ENCODE measurements at places on chromosomes 12 and 14.

DNA sequence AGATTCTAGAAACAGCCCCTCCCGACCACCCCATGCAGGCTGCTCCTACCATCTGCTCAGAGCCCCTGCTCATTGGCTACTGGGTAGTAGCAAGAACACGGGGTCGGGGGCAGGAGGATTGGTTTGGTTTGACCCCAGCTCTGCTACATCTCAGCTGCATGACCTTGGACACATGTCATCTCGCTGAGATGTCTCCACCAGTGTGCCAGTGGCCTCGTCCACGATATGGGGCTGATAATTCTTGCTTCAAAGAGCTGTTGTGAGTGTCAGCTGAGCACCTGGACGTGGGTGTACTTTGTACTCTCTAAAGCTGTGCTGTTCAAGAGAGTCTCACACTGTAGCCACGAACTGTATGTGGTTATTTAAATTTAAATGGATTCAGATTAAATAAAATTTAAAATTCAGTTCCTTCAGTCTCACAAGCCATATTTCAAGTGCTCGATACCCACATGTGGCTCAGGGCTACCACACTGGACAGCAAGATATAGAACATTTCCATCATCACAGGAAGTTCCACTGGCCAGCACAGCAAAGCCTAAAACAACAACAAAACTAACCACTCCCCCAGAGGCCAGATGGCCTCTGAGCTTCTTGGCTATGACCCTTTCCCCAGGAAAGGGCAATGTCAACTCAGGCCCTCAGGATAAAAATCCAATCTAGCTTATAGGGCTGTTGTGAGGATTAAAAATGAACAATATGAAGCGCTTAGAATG, 18.6 kb downstream of the LTBP2 start:
- no peak for DNase-seq

- DNase-seq: no peak
These were observed 17.7 kb upstream of the ADCK1 start for GRCh38 chr14:77782202-77782601.

DNA sequence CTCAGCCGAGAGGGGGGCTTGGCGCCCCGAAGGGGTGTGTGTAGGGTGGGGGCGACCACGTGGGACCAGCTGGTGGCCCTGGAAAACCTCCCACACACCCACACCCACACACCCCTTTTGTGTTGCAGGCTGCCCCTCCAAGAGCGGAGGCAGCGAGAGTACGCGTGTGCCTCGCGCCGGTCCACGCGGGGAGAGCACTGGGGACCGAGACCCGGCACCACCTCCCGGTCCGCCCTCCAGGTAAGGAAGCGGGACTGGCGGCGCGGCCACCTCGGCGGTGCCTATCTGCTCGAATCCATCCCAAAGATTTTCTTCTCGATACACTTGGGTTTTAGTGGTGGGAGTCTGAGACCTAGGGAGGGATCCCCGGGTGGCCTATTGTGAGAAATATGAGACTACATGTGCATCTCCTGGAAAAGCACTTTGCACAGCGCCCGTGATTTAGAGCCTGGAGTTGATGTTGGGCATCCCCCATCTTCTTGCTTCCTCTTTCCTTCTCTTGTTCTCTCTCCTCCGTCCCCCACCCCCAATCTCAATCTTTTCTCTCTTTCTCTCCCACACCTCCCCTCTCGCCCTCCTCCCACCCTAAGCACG, 393 bp downstream of the SYT1 start:
- DNase-seq: no peak

DNA sequence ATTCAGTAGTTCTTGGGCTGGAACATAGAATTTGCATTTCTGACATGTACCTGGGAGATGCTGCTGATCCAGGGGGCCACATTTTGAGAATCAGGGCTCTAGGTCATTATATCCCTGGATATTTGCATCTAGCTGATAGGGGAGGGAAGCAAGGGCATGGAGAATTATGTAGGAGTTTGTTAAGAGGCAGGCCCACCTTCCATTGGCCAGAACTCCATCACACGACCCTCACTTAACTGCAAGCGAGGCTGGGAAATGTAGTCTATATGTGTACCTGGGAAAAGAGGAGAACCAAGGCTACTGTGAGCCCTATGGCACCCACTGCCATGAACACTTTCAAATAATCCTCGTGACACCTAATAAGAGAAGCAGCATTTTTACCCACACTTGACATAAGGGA, 657.6 kb downstream of the MED13L start:
- DNase-seq: no peak

DNA sequence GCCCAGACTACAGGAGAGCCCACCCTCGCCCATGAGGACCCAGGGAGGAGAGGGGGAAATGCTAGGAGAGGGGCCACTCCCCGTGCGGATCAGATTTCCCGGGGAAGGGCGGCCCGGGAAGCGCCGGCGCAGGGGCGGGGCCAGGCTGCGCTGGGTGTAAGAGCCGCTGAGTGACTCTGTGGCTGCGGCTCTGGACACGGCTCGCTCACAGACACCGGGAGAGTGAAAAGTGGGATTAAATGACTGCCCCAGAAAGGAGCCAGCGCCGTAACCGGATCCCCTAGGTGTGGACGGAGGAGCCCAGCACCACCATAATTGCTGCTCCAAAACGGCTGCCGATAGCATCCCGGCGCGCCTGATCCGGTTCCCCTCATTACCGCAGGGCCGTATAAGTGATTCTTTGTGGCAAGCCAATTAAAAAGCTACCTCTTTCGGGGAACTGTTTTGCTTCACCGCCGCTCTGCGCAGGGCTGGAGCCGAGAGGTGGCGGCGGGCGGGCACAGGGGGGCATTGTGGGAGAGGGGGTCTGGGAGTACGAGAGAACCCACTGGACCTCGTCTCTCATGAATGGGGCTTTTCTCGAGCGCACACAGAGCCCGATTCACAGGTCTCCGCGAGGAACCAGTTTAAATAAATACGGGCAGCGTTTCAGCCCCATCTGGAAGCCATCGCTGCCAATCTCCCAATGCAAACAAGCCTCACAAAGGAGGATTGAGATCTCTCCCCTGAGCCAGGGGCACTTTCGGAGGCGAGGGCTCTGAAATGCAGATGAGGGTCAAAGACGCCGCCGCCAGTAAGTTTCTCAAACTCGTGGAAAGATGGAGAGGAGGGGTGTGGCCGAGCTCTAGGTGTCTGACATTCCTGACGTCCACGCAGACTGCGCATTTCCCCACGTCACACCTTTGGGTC, 2.5 kb downstream of the COL2A1 start:
- no peak for DNase-seq

DNA sequence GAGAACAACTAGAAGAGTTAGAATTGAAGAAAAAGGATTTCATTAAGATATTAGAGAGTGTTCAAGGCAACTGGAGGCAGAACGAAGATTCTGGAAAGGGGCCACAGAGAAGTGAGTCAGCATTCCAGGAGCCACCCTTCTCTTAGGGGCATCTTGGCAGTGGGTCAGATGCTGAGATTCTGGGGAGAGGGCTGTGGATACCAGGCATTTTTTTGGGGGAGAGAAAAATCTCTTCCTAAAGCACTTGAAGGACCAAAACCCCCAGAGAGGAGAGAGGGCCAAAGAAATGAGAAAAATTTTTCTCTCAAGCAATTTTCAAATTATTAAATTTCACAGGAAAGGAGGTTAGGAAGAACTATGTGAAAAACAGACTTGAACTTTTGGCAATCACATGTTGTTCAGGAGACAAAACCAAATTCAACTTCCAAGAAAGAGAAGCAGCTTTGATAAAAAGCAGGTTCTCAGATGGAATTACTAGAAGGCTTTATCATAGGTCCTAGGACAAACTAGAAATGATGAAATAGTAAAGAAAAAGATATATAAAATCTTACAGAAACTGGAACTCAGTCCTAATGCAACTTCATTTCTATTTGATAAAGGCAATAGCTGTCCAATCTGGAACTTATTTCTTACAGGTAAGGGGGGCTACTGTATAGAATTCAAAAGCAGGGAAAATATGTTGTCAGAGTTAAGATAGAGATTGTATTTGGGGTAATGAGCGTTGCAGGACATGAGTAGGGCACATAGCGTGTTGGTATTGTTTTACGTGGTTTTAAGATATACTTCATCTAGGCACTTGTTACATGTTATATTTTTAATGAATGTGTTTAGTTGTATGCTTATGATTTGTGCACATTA, 1.1 kb upstream of the CLEC2D start:
- DNase-seq: no peak

GRCh38 chr14:65419593-65420252, 7.2 kb downstream of the FUT8 start:
- DNase-seq: no peak

- DNase-seq: no peak
These were observed 64.7 kb downstream of the AVPR1A start for GRCh38 chr12:63086149-63086915.

DNA sequence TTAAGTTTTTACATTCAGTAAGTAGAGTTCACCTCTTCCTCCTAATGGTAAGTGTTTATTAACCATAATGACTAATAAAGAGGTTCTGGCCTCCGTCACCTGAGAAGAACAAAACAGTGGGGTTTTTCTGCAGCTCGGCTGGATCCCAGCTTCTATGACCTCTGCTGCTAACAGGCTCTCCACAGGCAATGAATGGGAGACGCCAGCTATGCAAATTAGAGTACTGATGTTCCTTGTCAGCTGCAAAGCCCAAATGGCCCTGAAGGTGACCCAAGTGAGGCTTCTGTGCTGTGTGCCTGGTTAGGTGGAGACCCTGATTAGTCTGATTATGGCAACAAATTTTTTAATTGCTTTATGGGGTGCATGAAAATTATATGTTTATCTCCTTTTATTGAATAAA, 218.1 kb downstream of the APAF1 start:
- DNase-seq: no peak

GRCh38 chr12:109517619-109518018, 40.2 kb downstream of the UBE3B start:
- no peak for DNase-seq

GRCh38 chr14:37172024-37172869, at the start of gene SLC25A21:
Gene SLC25A21 (minus strand): TSS chr14:37172606.
- DNase-seq: no peak

- no peak for DNase-seq
These were observed 17.5 kb downstream of the MTRFR start for GRCh38 chr12:123250471-123251383.

GRCh38 chr14:22955702-22956569, 954 bp downstream of the HAUS4 start:
- DNase-seq: no peak

GRCh38 chr12:125540580-125541204, 475.5 kb downstream of the AACS start:
- no peak for DNase-seq

DNA sequence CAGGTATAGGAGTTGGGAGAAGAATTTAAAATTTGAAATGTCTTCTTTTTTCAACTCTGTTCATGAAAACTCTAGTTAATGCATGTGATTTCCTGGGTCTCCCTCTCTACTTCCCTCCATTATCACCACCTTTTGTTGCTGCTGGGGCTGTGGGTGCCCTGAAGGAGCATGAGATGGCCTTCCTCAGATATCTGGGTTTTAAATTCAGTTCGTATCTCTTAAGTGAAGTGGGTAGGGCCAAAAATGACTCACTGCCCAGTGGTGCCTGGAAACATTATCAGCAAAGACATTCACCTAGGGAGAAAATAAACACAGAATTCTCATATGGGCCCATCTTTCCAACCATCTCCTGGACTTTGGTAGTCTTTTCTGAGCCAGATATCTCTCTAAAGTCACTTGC, 234.9 kb upstream of the PLEKHG7 start:
- no peak for DNase-seq

DNA sequence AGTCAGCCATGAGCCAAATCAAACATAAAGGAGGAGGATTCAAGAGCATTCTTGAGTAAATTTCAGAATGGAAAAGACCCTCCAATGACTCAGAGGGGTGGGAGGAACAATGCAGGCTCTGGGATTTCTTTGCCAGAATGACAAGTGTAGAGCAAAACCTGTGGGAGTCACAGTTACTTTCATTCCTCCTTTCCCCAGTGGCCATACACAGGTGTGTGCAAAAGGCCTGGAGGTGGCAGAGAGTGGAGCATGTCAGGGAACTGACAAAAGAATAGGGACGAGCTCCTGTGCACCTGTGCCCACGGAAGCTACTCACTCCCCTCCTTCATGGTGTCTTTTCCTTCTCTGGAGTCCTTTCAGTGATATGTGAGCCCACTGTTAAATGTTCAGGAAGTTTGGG, 9.4 kb upstream of the CIPC start:
- DNase-seq: no peak

- no peak for DNase-seq
These were observed 120.3 kb downstream of the VRK1 start for GRCh38 chr14:96917442-96917963.

DNA sequence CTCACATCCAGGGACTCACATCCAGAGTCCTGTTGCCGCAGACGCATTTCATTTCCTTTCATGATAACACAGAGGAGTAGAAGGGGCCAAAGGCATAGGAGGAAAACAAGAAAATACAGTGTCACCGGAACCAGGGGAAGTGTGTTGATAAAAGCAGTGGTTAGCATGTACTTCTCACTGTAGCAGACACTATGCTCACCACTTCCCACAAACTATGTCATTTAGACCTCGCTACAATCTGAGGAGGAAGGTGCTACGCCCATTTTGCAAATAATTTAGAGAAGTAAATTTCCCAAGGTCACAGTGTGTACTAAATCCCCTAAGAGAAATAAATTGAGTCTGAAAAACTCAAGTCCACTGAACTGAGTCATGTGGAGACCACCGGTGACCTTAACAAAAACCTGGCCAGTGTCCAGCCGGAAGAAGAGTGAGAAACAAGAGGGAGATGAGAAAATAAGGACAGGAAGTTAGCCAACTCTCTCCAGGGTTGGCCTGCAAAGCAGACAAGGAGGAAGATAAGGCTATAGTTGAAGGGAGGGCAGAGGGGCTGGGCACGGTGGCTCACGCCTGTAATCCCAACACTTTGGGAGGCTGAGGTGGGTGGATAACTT, 25.8 kb upstream of the TMCC3 start:
- peak; percentile 83 for DNase-seq

- no peak for DNase-seq
These were observed 53.4 kb upstream of the ANO4 start for GRCh38 chr12:100741084-100741711.

DNA sequence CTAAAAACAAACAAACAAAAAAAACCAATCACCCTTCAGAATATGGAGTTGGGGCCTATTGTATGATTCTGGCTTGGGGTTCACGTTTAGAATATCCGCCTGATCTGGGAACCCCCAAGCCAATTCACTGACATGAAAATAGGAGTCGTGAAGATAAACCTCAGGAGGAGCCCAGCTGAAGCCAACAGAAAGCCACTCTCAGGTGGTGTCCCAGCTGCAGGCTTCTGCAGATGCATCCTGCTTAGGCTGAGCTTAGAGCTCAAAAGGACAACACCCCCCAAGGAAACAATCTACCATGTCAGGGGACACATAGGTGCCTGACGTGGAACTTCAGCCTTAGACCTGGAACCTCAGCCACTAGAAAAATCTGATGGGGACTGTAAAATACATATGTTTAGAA, 51.9 kb downstream of the SYNE3 start:
- no peak for DNase-seq
